Stimulated activated CD8-positive, alpha-beta memory T cell treated with anti-CD3 and anti-CD28 coated beads, Interleukin-4, amount 100 ng/mL, for 1 hour (primary cell): ENCODE measurements at places on chromosomes 3 and 15.

DNA sequence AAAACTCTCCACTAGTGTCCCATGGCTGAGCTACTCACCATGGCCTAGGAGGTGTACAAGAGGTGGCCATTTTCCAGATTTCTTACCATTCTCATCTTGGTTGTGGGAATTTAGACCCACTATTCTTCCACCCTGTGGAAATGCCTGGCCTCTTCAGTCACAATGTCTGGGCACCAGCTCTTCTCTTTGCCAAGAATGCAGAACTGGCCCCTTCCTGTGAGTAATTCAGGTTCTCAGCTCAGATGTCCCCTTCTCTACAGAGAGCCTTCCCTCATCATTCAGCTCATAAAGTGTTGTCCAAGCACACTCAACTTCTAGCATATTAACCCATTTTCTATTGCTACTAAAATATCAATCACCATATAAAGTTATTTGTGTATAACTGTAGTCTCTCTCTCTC, 575.5 kb upstream of the KCNMB2 start:
- no peak for DNase-seq

DNA sequence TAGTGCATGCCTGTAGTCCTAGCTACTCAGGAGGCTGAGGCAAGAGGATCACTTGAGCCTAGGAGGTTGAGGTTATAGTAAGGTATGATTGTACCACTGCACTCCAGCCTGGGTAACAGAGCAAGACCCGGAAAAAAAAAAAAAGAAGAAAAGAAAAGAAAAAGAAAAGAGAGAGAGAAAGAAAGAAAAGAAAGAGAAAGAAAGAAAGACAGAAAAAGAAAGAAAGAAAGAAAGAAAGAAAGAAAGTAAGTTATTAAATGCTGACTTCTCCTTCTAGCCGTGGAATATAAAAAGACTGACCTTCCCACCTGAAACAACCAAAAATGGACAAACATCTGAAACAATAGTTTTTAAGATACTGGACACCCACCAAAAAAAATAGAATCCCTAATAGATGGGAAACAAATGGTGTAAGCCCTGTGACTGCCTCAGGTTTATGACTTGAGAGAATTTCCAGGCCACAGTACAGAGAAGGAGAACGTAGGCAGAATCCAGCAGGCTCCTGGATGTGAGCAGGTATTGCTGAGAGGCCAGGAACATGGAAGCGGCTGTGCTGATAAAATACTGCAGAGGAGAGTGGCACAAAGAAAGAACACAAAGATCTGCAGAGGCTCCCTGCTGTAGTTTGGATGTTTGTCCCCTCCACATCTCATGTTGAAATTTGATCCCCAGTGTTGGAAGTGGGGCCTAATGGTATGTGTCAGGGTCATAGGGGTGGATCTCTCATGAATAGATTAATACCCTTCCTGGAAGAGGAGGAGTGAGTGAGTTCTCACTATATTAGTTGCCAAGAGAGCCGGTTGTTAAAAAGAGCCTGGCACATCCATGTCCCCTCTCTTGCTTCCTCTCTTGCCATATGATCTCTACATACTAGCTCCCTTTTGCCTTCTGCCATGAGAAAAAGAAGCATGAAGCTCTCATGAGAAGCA, 41.8 kb upstream of the PRSS50 start:
- no peak for DNase-seq

- DNase-seq: no peak
Measured at GRCh38 chr3:16456784-16457415, 56.6 kb downstream of the RFTN1 start.

GRCh38 chr3:10494180-10494579, 11.2 kb downstream of the ATP2B2 start:
- DNase-seq: no peak

GRCh38 chr3:63808633-63809032, 10.5 kb upstream of the C3orf49 start:
- no peak for DNase-seq

GRCh38 chr3:161230621-161231171, 9.6 kb downstream of the NMD3 start:
- DNase-seq: no peak

DNA sequence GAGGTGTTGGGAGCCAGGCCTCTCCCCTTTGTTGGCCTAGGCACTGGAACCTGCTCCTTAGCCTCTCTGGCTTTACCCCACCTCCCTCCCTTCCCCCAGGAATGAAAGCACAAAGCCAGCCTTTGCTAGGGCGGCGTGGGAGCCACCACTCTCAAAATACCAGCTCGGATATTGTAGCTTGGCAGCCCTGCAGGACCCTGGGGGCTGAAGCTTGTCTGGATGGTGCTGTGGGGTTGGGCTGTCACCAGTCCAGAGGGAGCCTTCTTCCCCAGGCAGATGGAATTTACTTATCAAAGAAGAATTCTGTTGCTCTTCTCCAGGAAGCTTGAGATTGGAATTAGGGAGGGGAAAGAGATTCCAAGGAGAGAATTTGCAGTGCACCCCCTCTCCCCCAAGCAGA, 14.9 kb upstream of the GRM2 start:
- DNase-seq: no peak

DNA sequence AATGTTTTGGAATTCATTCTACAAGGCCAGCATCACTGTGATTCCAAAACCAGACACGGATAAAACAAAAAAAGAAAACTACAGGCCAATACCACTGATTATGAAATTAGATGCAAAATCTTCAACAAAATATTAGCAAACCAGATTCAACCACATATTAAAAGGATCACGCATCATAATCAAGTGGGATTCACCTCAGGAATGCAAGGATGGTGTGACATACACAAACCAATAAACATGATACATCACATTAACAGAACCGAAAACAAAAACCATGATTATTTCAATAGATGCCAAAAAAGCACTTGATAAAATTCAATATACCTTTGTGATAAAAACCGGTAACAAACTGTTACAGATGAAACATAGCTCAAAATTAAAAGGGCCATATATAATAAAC, 48.9 kb downstream of the DLG1 start:
- no peak for DNase-seq

DNA sequence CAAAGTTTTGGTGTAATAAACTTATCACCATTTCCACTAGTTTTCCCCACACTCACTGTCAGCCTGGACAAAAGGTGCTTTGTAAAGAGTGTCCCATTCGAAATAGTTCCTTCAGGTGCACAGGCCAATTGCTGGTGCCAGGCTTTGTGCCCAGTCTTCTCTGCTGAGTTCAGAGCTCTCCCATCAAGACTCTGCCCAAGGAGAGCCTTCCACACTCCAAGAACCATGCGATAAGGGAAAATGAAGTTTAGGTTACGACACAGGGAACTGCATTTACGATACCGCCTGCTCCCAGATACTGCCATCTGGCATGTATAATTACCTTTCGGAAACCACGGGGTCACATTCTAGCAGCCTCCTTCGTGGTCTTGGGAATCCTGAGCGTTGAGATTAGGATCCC, 379.6 kb downstream of the MECOM start:
- no peak for DNase-seq

DNA sequence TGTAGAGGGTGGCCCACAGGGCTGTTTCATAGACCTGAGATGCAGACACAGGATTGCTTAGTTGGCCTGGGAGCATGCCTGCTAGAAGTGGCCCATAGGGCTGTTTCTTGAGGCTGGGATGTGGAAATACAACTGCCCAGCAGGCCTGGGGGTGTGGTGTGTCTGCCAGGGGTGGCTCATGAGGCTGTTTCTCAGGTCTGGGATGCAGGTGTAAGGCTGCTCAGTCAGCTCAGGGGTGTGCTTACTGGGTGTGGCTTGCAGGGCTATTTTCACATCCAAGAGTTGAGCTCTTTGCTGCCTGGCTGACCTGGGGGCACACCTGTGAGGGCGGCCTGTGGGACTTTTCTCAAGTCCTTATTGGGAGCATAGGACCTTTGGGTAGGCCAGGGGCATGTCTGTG, 131.3 kb downstream of the DOCK3 start:
- DNase-seq: no peak

DNA sequence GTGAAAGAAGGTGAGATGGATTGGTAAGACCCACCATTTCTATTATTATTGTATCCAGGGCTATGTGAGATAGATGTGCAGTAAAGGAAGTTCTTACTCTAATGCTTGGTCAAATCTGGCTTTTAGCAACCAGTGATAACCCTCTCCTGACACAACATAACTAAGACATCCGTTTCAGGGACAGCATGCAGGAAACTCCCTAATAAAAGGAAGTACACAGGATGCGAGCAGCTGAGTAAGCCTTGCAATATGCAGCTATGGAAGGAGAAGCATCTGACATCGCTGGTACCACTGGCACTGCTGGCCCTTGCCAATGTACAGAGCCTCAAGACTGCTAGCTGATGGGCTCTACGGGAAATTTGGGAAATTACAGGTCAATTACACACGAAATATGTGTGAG, 662.3 kb downstream of the NR2F2 start:
- no peak for DNase-seq

DNA sequence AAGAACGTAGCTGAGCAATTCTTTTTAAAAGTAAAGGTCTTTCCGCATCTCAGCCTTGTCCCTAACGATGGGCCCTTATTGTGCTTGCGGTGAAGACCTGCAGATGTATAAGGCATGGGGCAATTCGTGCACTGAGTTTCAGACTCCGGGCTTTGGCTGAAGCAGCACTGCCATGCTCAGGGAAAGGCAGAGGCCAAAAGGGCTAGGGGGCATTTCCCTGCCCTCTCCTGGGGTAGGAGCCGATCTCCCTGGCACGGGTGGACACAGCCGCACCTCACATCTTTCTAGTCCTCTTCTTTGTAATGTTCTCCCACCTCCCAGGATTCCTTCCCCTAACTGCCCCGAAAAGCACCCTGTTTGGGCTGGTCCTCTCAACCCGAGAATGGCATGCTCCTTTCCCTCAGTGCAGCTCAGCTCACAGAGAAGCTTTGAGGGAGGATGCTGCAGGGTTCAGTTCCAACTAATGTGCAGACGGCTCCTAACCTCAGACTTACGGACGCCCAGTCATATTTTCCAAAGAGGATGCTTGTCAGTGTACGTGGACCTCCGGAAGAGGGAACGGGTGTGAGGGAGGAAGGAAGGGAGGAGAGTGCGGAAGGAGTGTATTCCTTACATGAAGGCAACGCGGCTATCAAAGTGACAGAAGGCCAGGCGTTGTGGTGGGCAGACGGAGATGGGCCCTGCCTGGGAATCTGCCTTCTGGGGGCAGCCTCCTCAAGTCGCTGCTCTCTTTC, 61.2 kb downstream of the SYNM start:
- no peak for DNase-seq

DNA sequence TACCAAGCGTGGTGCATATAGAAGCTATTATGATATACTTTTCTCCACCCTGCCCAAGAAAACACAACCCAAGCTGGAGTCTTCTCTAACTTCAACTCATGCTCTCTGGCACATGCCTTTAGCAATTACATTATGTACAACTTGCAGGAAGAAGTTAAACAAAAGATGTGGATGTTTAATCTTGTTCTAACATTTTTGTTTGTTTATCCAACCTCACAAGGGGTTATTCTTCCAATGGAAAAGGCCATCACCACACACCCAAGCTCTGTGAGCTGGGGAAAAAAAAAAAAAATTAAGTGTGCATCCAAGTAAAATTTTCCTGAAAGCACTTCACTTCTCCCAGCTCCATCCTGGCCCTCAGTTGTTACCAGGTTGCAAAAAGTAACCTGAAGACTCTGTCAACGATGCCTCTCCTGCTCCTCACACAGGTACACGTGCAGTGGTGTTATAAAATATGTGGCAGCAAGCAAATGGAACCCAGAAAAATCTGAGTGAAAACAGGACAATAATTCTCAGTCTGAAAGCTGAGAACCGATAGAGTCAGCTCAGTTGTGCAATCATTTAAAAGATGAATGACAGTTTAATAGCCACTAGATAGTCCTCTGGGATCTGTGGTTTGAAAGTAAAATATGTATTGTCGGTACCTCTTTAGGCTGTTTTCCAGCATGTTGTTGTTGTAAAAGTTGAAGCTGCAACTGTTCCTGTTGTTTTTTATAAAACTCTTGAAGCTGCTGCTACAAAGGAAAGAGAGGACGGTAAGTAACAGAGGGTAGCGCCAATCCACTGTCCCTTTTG, 531.4 kb downstream of the FOXP1 start:
- DNase-seq: no peak

- DNase-seq: no peak
Measured at GRCh38 chr3:11847607-11848006, 922 bp upstream of the TAMM41 start.

- DNase-seq: peak; percentile 9
Measured at GRCh38 chr15:98442379-98442833, 205.9 kb upstream of the IGF1R start.

DNA sequence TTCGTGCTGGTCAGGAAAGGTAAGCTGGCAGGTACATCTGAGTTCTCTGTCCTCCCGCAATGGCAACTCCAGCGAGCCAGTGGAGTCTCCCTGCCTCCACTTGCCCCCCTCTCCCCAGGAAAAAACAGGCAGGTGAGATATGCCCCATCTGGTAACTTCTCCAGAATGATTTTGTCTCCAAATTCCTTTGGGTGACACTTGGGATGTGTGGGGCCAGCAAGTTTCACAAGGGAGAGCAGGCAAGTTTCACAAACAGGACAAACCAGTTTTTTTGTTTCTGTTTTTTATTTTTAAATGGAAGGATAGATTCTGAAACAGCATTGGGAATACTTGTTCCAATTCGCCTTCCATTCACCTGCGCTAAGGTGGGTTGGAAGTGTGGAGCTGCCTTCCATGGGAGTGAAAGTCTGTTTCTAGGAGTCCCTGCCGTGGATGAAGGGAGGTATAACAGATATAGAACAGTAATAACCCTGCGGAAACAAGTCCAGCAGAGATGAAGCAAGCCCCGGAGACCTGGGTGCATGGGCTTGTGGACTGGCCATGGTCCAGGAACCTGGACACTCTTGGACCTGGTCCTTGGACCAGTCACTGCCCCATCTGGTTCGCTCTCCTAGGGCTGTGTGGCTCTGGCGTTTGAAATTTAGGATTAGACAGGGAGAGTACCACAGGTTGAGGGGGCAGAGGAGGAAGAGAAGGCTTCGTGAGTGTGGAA, 22.9 kb upstream of the KIF23 start:
- no peak for DNase-seq

DNA sequence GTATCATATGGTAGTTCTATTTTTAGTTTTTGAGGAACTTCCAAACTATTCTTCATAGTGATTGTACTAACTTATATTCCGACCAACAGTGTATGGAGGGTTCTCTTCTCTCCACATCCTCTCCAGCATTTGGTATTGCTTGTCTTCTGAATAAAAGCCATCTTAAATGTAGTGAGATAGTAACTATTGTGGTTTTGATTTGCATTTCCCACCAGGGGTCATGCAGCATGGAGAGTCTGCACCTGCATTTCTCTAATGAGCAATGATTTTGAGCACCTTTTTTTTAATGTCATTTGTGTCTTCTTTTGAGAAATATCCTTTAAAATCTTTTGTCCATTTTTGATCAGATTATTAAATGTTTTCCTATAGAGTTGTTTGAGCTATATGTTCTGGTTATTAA, 718.5 kb downstream of the ZBBX start:
- no peak for DNase-seq
